ENCODE measurements at places on chromosomes 6 and 20.

DNA sequence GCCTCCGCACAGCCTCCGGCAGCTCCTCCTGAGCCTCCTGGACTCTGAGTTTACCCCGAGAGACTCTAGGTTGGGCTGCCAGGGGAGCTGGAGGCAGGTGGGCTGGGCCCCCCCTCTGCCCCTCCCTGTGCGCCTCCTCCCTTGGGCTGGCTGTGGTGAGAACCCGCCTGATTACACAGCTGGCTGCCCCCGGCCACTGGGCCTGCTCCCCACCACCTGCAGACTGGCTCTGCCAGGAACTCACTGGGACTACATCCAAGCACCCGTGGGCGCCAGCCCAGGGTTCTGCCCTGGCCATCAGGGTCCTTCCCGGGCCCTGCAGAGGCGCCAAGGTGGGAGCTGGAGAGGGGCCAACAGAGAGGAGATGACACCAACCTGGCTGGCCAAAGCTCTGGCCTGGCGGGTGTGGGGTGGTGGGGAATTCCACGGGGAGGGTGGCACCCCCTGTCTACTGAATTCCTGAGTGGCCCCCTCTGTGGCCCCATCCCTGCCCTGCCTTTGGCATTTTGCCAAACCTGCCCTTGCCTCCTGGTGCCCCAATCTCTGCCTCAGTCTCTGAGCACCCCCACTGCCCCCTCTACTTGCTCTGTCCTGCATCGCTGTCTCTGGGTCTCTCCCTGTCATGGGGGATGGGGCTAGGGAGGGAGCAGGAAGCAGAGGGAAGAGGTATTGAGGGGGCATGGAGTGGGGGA lies 21.9 kb upstream of the CDH22 start:
- no peak for DNase-seq

- no peak for DNase-seq
These were observed 11.3 kb downstream of the CYP24A1 start for GRCh38 chr20:54162378-54163009.

DNA sequence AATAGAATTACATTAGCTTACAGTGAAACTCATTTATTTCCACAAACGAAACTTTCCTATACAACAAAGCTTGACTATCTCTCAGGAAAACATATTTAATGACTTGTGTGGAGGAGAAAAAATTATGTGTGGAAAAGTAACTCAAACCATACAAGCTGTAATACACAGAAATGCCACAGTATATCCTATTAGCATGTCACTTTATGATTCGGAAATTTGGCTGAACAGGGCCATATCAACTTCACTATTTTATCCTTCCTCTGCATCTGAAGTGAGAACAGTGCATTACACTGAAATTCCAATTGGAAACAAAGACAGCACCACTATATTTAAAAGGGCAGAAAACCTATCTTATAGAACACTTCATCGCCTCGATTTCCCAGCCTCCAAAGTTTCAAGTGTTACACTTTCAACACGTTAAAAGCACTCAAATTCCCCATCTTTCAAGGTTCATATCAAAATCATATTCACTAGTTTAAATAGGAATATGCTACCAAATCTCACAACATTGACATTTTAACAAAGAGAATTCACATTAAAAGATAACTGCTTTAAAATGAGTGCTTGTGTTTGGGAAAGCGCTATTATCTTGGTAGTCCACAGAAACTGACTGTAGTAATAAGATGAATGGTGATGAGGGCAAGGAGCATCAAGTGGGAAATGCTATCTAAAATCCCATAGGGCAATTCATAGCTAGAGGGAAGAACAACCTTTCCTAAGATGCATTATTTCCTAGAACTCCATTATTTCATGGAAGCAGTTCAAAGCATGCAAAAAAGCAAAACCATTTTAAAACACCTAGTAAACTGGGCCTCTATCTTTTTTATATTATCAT lies 1.8 kb downstream of the REV3L start:
- DNase-seq = no peak

DNA sequence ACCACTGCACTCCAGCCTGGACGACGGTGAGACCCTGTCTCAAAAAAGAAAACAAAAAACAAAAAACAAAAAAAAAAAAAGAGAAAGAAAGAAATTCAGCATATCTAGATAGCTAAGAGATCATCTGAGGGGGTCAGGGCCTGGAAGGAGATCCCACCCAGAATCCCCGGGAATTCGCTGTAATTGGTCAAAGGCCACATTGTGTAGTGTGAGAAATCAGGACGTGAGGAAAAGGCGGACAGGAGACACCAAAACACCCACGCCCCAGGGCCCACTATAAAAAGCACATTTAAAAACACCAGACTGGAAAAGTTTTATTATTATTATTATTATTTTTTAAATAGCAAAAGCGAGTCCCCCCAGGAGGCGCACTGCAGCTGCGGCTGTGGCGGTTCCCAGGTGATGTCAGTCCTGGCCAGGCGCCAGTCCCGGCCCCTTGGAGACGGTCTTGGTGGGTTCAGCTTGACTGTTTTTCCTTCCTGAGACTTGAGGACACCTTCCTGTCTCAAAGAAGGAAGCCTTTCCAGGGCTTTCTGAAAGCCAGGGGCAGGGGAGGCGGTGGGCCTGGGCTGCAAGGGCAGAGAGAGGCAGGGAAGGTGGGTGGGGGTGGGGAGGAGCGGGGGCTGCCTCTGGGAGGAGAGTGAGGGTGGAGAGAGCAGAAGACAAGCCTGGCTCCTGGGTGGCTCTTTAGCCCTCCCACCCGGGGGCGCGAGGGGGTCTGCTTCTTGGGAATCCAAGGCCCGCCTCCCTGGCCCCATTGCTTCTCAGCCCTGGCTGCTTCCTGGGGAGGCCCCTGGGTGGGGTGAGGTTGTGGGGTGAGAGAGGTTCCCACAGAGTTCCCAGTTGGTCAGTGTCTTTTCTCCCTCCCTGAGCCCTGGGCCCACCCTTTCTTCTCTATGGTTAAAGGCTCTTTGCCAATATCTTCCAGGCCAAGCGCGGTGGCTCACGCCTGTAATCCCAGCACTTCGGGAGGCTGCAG lies 14.5 kb downstream of the TCF15 start:
- DNase-seq = no peak

DNA sequence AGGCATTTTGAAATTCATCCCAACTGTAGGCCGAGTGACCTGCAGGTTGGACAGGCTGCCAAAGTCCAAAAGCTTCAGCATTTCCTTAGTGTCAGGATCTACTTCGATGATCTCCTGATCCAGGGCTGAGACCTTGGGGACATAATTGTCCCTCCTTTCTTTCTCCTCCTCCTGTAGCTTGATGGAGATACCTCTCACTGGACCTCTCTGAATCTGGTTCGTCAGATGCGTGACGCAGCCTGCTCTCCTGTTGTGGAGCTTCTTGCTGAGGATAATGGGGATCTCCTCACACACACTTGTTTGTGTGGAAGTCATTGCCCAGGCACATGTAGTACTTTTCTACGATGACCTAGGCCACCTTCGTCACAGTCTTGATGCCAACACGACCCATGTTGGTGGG lies 1.5 kb upstream of the MAS1L start:
- DNase-seq = no peak

DNA sequence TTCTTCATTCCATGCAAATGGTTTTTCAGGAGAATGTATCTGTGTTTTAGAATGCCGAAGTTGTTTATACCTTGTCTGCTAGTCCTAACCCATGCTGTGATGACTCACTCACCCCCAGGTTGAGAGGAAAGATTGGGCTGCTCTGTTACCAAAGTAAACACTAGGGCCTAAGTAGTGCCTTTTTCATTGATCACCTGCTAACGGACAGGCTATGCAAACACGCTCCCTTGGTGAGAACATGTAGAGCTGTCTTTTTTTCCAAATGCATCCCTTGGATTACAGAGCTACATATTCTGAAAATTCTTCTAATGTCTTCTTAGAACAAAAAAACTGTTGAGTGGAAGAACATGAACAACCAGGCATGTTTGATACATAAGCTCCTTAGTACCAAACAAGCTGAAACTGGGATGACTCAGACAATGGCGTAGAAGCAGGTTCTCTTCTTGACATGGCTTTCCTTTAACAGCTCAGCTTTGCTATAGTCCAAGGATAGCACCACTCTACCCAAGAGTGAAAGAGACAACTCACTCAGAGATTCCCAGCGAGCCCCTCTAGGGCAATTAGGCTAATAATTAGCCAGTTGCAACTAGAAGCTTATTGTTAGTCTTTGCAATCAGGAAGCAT lies 20.5 kb downstream of the PERP start:
- DNase-seq = no peak

- DNase-seq = no peak
These were observed 57.6 kb upstream of the FOXQ1 start for GRCh38 chr6:1254326-1254725.

DNA sequence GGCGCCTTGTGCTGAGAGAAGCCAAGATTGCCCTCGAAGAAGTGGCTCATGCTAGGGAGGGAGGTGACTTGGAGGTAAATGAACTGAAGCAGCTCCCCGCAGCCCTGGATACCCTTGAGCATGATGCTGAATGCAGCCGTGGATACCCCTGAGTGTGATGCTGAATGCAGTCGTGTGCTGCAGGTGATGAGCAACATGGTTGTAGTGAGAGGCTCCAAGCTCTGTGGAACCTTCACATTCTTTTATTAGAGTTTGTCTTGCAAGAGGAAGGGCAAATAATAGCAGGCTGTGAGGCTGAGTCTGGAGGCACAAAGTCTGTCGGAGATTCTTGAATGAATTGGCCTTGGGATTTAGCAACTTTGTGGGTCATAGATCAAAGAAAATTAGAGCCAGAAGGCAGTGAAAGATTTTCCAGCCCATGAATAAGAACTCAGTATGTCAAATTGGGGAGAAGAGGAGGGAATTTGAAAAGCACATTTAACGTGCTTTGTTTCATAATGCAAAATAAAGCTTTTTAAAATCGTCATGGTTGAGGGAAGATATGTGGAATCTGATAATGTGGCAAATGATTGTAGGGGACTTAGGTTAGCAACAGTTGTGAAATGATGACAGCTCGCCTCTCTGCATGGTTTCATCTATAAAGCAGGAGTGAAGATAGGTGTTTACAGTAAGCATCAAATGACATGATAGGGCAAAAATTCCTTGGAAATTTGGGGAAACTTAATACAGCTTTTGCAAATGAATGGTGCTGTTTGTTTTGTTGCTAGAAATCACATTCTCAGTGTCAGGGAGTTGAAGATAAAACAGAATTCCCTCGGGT lies 120.1 kb upstream of the TIAM2 start:
- no peak for DNase-seq

DNA sequence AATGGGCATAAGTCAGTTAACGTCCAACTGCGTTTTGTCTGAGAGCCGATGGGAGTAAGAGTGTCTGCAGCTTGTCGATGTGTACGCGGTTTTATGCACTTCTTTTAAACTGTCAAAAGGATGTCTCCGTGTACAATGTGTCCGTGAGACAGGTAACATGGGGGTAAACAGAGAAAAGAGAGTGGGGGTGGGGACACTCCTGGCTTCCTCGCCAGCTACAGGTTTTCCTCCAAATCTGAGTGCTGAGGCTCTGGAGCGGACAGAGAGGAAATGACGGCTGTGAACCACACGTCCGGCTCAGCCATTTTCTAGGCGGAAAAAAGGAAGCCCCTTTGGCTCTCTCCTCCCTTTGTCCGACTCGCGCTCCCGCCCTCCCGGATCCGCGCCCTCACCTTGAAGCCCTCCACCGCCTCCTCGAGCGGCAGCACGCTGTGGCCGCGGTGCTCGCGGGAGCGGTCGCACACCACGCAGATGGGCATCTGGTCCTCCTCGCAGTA lies 916 bp downstream of the TRIM27 start:
- DNase-seq = peak; percentile 59

- no peak for DNase-seq
These were observed 13.3 kb upstream of the ZNFX1 start for GRCh38 chr20:49291200-49291599.

- no peak for DNase-seq
These were observed 84.5 kb downstream of the MAP3K7 start for GRCh38 chr6:90502381-90502780.

DNA sequence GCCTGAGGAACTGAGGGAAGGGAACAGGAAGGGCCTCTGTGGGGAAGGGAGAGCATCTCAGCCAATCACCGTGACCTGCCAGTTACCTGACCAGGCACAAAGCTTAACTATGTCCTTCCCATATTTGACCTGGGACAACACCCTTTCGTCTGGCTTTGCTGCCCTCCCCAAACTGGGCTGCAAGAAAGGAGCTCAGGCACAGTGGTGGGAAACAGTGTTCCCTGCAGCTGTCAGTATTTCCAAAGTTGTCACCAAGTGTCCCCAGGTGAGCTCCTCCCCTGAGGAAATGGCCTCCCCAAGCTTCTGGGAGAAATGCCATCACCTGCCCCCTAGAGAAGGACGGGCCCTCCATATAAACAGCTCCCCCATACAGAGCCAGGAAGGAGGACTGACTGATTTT lies 17.9 kb downstream of the NCR2 start:
- DNase-seq = no peak

DNA sequence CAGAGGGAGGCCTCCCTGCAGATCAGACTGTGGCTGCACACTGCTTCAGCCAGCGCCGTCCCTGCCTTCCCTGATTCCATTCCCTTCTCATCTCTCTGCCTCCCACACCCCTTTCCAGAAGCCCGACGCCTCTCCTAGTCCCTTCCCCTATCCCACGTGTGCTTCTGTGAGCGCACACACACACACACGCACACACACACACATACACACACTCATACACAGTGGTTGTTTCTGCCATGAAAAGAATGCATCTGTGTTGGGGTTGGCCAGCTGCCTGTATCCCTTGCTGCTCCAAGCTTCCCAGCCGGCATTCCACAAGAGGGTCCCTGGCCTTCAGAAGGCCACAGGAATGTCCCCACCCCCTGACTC lies 51.7 kb downstream of the MOCS1 start:
- no peak for DNase-seq

DNA sequence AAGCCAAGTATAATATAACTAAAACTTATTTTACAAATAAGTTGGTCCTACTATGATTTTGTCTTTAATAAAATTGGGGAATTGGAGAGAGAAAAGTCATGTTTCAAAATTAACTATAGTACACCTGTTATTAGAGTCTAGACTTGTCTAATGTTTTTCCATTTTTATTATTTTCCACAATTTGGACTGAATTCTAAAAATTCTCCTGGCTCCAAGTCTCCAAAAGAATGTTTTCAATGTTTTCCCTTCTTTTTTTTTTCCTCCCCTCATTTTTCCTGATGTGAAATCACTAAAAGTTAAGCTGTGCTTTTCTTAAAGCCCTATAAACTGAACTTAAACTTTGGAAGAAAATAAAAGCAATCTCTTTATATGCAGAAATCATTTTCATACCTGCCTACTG lies 11.3 kb downstream of the PTGIS start:
- DNase-seq = no peak

All from NK-92 treated with Interleukin-12 subunit alpha and Interleukin-12 subunit beta, amount 100 ng/mL, for 24 hours (cell line).